ENCODE measurements at places on chromosomes 13 and 19. TPM values are rescaled to one million over a fixed set of nuclear protein-coding genes. Genes with fewer than 3 reads are reported as not detected.

GRCh38 chr19:42178791-42179674 is 38.4 kb downstream of the DEDD2 start:
- no peak overlapping the region for H3K27ac ChIP-seq
- H3K36me3 ChIP-seq, result no peaks in the 10 kb centered on the region
- H3K27me3 ChIP-seq, result peaks cover 30% of the 10 kb centered on the region
- H3K4me1 ChIP-seq, result peaks cover 22% of the 10 kb centered on the region
- H3K4me3 ChIP-seq, result no peak overlapping the region
- no peak for DNase-seq

GRCh38 chr13:39580881-39581575 is 22.0 kb downstream of the LHFPL6 start:
- no peak overlapping the region for H3K27ac ChIP-seq
- H3K4me3 ChIP-seq, result no peak overlapping the region
- no peaks in the 10 kb centered on the region for H3K4me1 ChIP-seq
- DNase-seq, result no peak

DNA sequence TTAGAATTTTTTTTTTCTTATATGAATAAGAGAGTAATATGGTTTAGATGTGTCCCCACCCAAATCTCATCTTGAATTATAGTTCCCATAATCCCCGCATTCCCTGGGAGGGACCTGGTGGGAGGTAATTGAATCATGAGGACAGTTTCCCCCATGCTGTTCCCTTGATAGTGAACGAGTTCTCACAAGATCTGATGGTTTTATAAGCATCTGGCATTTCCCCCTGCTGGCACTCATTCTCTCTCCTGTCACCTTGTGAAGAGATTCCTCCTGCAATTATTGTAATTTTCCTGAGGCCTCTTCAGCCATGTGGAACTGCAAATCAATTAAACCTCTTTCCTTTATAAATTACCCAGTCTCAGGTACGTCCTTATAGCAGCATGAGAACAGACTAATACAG is 205.7 kb downstream of the MYO16 start:
- no peak for DNase-seq
- no peaks in the 10 kb centered on the region for H3K4me1 ChIP-seq
- no peaks in the 10 kb centered on the region for H3K27me3 ChIP-seq
- H3K27ac ChIP-seq, result no peak overlapping the region
- no peaks in the 10 kb centered on the region for H3K36me3 ChIP-seq

Gene TTC9B
- total RNA-seq, result not detected

DNA sequence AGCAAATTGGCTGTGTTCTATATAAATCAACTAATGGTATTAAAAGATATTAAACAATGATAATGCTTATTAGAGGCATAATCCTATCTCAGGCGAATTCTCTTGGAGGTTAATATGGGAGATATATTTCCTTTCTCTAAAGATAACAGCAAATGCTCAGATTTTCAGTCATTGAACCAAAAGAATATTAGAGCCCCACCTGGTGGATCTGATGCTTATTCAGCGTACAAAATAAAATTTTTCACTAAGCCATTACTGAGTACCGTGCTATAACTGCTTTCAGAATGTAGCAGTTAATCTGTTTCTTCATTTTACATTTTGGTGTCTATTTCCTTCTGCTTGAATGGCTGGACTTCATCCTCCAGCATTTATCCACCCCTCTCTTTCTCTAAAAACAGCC is 143.3 kb upstream of the IPO5 start:
- H3K27ac ChIP-seq, result no peak overlapping the region
- H3K36me3 ChIP-seq, result no peaks in the 10 kb centered on the region
- DNase-seq, result no peak
- H3K4me3 ChIP-seq, result no peak overlapping the region

Gene GJA3
- total RNA-seq, result 0.16 TPM

Gene PRR36
- 0.08 TPM for total RNA-seq

DNA sequence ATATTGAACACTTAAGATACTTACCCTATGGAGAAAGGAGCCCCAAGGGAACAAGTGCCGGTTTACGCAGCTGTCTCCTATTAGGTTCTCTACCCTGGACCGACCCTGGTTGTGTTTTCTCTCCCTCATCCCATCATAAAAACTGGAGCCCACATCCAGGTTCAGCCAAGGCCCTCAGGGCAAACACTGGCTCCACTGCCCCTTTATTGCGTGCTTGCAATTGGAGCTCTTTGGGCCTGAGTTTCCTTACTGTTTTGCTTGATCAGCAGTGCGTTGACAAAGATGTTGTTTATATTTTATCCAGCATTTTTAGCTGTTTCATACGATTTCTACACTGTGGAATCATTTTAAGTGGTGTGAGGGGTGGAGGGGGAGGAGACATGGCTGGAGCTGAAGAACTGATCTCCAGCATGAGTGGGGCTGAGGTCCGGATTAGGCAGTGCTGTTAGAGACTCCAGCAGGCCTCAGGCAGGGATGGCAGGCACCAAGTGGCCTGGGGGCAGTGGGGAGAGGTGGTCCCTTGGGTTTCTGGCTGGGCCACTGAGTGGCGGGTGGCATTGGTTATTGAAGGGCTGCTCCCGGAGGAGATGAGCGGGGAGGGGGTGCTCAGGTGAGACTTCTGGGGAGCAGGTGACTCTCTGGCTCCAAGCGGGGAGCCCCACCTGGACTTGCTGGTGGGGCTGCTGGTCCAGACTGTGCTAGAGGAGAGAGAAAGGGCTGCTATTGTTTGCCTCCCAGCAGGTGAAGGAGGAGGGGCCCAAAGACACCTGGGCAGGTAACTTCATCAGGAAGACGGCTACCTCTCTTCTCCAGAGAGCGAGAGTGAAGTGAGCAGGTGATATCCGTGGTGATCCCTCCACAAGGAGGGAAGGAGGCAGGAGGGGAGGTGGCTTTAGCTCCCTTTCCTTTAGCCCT is 62.4 kb upstream of the RNF113B start:
- no peak overlapping the region for H3K27ac ChIP-seq
- DNase-seq, result no peak
- no peaks in the 10 kb centered on the region for H3K36me3 ChIP-seq
- no peaks in the 10 kb centered on the region for H3K4me1 ChIP-seq

GRCh38 chr13:101648766-101649487 is 196.5 kb downstream of the ITGBL1 start:
- DNase-seq, result no peak
- no peaks in the 10 kb centered on the region for H3K36me3 ChIP-seq
- H3K4me3 ChIP-seq, result no peak overlapping the region
- H3K27ac ChIP-seq, result no peak overlapping the region
- H3K27me3 ChIP-seq, result peaks cover 4% of the 10 kb centered on the region

All from activated CD8-positive, alpha-beta T cell treated with anti-CD3 and anti-CD28 coated beads, Interleukin-2, amount 10 ng/mL, durations not matched to agents 7 days and 5 days (primary cell).